Fibroblast of lung (primary cell): ENCODE measurements at places on chromosomes 2 and 18. TPM values are rescaled to one million over a fixed set of nuclear protein-coding genes. Genes with fewer than 3 reads are reported as not detected.

DNA sequence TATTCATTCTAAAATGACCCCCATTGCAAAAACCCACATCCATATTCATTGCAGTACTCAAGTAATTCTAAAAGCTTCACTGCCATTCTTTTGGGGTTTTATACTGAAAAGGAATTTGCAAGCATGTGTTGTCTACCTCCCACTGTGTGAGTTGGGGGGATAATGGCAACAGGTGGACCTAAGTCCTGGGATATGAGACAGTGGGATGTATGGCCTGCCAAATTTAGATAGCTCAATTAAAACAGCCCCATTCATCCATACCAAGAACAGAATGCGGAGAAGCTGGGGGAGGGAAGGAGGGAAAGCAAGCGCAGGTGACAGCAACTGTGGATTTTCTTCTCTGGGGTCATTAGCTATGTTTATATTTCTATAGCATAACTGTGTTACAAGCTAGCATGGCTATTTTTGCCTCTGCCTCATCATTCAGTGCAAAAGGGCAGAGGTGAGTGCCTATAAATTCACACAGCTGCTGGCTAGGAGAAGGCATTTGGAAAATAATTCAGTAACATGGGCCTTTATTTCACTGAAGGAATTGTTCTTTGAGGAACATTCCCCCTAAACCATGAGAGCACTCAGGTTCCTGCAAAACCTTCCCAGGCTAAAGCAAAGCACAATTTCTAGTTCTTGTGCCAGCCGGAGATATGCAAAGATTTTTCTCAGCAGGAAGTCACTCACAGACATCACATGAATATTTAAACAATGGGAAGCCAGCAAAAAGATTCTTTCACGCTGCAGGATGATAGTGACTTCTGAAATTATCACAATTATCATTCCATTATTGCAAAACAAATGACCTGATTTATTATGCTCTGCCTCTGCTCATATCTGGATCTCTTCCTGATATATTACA is 393.9 kb upstream of the ACVR2A start:
- H3K4me3 ChIP-seq, result no peak overlapping the region
- H3K4me1 ChIP-seq, result no peaks in the 10 kb centered on the region
- no peak overlapping the region for H3K27ac ChIP-seq
- no peaks in the 10 kb centered on the region for H3K36me3 ChIP-seq
- H3K27me3 ChIP-seq, result no peaks in the 10 kb centered on the region

GRCh38 chr18:22434973-22435608 is 17.4 kb upstream of the CTAGE1 start:
- peak overlapping the region; percentile 17 for H3K27ac ChIP-seq
- no peaks in the 10 kb centered on the region for H3K27me3 ChIP-seq
- H3K4me3 ChIP-seq, result no peak overlapping the region
- H3K36me3 ChIP-seq, result no peaks in the 10 kb centered on the region
- peaks cover 7% of the 10 kb centered on the region for H3K4me1 ChIP-seq

Gene NEMP2
- polyA plus RNA-seq, result 5.5 and 6.0 TPM in 2 replicates

- DNase-seq, result peak; percentile 92
- no peak overlapping the region for H3K27ac ChIP-seq
- H3K4me1 ChIP-seq, result peaks cover 13% of the 10 kb centered on the region
These were observed 19.1 kb downstream of the SERTAD2 start for GRCh38 chr2:64634345-64635267.

DNA sequence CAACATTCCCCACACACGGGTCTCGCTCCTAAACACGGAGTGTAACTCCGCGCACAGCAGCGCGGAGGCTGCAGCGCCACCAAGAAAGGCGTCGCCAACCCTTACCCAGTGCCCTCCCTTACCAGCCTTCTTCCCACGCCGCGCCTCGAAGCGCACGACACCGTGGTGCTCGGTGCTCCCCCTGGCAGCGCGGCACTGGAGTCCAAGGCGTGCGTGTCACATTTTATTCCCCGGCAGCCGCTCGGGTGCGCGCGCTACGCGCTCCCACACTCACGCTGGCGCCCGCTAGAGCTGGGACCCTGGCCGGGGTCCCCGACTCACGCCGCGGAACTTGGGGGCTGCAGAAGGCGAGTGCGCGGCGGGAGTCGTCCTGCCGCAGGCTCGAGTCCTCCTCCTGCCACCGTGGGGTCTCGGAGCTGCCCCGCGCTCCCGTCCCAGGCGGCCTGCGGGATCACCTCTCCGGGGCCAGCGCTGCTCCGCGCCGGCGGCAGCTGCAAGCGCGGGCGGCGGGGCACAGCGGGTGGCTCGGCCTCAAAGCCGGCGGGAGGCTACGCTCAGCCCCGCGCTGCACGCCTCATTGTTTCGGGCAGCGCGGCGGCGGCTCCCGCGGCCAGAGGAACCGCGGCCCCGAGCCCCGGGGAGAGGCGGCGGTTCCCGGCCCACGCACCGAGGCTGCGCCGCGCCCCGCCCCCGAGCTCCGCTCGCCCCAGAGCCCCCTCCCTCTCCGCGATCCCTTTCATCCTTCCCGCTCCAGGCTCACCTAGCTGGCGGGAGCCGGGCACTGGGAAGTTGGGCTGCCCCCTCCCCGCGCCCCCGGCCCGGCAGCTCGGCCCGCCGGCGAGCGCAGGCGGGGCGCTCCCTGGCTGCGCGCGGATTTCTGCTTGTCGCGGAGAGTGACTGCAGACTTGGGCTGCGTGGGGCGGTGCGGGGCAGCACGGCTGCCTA is at the start of gene ST6GAL2:
ST6GAL2 (minus strand) TSS at position 197 of the 945 bp plus-strand sequence. CDS start 42,190 bp downstream, outside the sequence.
- H3K4me3 ChIP-seq, result no peak within 1 kb of the TSS
- H3K36me3 ChIP-seq, result no peaks in the 10 kb centered on the region
- no peaks in the 10 kb centered on the region for H3K4me1 ChIP-seq

DNA sequence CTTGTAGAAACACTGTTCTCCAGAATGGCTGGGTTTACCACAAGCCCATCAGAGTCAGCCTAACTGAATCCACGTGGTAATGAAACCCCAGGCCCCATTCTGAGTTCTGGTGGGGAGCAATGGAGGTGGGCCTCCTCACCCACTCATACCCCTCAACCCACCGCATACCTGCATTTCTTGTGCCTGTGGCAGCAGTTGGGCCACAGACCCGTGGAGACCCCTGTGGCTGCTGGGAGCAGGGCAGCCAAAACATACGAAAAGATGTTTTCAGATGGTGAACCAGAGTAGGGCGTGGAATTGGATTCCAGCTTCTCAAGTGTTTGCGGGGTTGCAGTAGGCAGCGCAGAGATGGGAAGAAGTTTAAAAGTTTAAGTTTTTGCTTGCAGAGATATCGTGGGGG is 51.0 kb downstream of the ITGA6 start:
- no peak for DNase-seq
- peaks cover 6% of the 10 kb centered on the region for H3K4me1 ChIP-seq
- no peak overlapping the region for H3K27ac ChIP-seq
- no peaks in the 10 kb centered on the region for H3K36me3 ChIP-seq
- no peak overlapping the region for H3K4me3 ChIP-seq

Gene GREB1L
- 0.11 and 0.41 TPM in 2 replicates for polyA plus RNA-seq

- no peaks in the 10 kb centered on the region for H3K36me3 ChIP-seq
- no peaks in the 10 kb centered on the region for H3K4me1 ChIP-seq
- H3K27me3 ChIP-seq, result no peaks in the 10 kb centered on the region
These were observed 384.2 kb upstream of the MYT1L start for GRCh38 chr2:2715036-2715818.

DNA sequence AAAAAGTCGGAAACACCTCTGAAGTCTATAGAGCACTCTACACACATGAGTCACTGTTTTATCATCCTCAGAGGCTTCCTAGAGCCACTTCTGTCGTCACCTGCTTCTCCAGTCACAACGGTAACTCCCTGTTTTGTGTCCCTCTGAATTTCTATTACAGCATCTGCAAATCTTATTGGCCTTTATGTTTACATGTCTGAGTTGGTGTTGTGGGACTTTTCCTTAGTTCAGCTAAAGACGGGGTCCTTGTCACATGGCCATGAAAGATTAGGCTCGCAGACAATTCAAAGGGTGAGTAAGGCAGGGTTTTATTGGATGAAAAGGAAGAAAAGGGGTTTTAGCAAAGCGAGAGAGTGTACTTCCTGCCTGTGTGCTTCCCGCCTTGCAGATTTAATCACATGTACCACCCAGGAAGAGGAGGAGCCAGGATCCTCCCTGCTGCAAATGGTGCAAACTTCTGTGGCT is 185.6 kb downstream of the LPIN1 start:
- H3K4me3 ChIP-seq, result no peak overlapping the region
- H3K27me3 ChIP-seq, result no peaks in the 10 kb centered on the region
- H3K27ac ChIP-seq, result no peak overlapping the region
- no peak for DNase-seq

GRCh38 chr2:189641002-189641401 is 20.3 kb upstream of the ASNSD1 start:
- H3K27me3 ChIP-seq, result no peaks in the 10 kb centered on the region
- no peak overlapping the region for H3K4me3 ChIP-seq
- no peaks in the 10 kb centered on the region for H3K4me1 ChIP-seq
- DNase-seq, result no peak
- H3K36me3 ChIP-seq, result no peaks in the 10 kb centered on the region

Gene CDH19
- not detected in 2 replicates for polyA plus RNA-seq

- no peak overlapping the region for H3K27ac ChIP-seq
- H3K36me3 ChIP-seq, result no peaks in the 10 kb centered on the region
- DNase-seq, result no peak
- H3K27me3 ChIP-seq, result no peaks in the 10 kb centered on the region
- H3K4me1 ChIP-seq, result peaks cover 10% of the 10 kb centered on the region
These were observed 136.8 kb downstream of the TPO start for GRCh38 chr2:1550076-1550475.

DNA sequence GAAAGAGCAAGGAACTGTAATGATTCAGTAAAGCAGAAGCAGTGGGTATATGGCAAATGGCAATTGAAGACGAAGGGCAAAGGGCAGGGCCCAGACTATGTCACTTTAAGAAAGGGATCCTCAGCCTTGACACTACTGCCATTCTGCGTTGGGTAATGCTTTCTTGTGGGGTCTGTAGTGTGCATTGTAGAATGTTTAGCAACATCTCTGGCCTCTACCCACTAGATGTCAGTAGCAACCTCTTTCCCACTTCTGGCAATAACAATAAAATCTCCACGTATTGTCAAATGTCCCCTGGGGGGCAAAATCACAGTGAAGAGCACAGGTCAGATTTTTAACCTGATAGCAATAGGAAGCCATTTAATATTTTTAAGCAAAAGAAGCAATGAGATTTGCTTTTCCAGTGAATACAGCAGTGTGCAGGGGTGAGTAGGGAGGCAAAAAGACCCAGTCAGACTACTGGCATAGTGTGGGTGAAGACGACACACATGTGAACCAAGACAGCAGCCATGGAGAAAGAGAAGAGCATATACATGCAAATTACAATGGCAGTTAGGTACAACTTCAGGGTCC is 209.5 kb downstream of the DYM start:
- no peaks in the 10 kb centered on the region for H3K27me3 ChIP-seq
- H3K36me3 ChIP-seq, result no peaks in the 10 kb centered on the region
- DNase-seq, result peak; percentile 50
- no peak overlapping the region for H3K4me3 ChIP-seq
- H3K4me1 ChIP-seq, result peaks cover 4% of the 10 kb centered on the region

GRCh38 chr2:240868286-240869108 is at the start of gene AGXT:
TSS of gene AGXT (plus strand) at chr2:240868824. CDS start at chr2:240868866, 42 bp downstream.
- no peaks in the 10 kb centered on the region for H3K36me3 ChIP-seq
- H3K4me1 ChIP-seq, result no peaks in the 10 kb centered on the region
- DNase-seq, result peak; percentile 15
- H3K27me3 ChIP-seq, result peaks cover 14% of the 10 kb centered on the region

Gene SIX2
- polyA plus RNA-seq, result 0.03 TPM in 1 of 2 replicates, not detected in the other

Gene ASPRV1
- polyA plus RNA-seq, result 0.08 and 0.10 TPM in 2 replicates

GRCh38 chr18:8844721-8845148 is 139.4 kb downstream of the MTCL1 start:
- no peaks in the 10 kb centered on the region for H3K4me1 ChIP-seq
- no peak overlapping the region for H3K4me3 ChIP-seq
- no peaks in the 10 kb centered on the region for H3K27me3 ChIP-seq
- H3K27ac ChIP-seq, result no peak overlapping the region

GRCh38 chr2:95025406-95026319 is at the start of gene MAL:
TSS of gene MAL (plus strand) at chr2:95025708. CDS start at chr2:95025793, 85 bp downstream.
- no peak for DNase-seq
- no peak within 1 kb of the TSS for H3K27ac ChIP-seq
- peak within 1 kb of the TSS; percentile 32 for H3K4me3 ChIP-seq
- peaks cover 44% of the 10 kb centered on the region for H3K27me3 ChIP-seq
- H3K4me1 ChIP-seq, result no peaks in the 10 kb centered on the region
